Naive thymus-derived CD4-positive, alpha-beta T cell (primary cell): ENCODE measurements at places on chromosomes 5 and 9. TPM values are rescaled to one million over a fixed set of nuclear protein-coding genes. Genes with fewer than 3 reads are reported as not detected.

DNA sequence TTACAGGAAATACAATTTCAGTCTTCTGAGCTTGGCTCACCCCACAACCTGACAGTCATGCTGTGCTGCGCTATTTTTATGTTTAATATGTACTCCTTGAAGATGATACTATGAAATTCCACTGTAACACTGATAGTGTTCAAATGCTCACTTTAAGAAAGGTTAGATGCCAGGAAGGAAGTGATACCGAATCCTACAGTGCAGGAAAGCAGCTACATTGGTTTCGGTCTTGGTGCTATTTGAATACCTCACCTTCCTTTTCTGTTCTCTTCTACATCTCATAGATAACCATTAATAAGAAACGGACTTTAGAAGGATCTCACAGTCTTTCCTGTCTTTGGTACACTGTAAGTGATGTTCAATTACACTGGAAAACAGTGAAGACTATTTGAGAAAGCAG, 117.6 kb downstream of the SEMA5A start:
- no peak for DNase-seq
- H3K27ac ChIP-seq, result no peak overlapping the region
- no peaks in the 10 kb centered on the region for H3K36me3 ChIP-seq
- no peak overlapping the region for H3K4me3 ChIP-seq
- no peaks in the 10 kb centered on the region for H3K4me1 ChIP-seq

DNA sequence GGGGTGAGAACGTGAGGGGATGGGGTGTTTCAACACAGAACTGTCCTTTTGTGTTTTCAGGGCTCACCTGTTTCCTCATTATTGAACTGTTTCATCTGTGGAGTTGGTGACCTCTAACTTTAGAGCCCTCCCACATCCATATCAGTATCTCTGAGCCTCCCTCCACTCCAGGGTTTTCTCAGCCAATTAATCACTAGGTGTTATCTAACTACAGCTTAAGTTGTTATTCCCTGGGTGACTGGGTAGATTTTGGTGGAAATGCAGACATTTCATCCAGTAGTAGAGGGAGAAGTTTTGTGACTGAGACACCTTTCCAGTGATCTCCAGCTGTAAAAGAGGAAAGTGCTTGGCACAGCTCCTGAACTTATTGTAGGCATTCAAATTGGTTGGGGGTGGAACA, 23.7 kb downstream of the PPP3R2 start:
- H3K4me1 ChIP-seq, result peaks cover 91% of the 10 kb centered on the region
- DNase-seq, result no peak
- H3K27ac ChIP-seq, result peak overlapping the region; percentile 68
- H3K4me3 ChIP-seq, result no peak overlapping the region
- no peaks in the 10 kb centered on the region for H3K27me3 ChIP-seq

GRCh38 chr5:72305194-72306142, 14.6 kb downstream of the MRPS27 start:
- no peaks in the 10 kb centered on the region for H3K27me3 ChIP-seq
- no peak for DNase-seq
- H3K4me3 ChIP-seq, result no peak overlapping the region

DNA sequence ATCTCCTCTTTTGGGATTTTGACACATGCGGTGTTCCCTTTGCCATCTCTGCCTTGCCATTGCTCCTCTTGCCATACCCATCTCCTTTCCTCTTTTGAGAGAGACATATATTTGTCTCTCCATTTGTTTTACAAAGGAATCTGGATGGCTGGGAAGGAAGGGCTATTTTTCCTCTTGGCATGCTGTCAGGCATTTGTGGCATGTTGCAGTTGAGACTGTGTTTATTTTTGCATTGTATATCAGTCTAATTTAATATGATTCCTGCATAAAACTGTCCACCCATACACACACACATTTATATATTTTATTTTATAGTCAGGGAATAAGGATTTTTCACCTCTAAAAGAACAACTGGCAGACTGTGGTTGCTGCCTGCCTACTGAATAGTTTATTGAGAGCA, 1105.8 kb upstream of the SEMA6A start:
- no peak overlapping the region for H3K27ac ChIP-seq
- H3K4me3 ChIP-seq, result no peak overlapping the region
- no peaks in the 10 kb centered on the region for H3K4me1 ChIP-seq
- H3K27me3 ChIP-seq, result no peaks in the 10 kb centered on the region

DNA sequence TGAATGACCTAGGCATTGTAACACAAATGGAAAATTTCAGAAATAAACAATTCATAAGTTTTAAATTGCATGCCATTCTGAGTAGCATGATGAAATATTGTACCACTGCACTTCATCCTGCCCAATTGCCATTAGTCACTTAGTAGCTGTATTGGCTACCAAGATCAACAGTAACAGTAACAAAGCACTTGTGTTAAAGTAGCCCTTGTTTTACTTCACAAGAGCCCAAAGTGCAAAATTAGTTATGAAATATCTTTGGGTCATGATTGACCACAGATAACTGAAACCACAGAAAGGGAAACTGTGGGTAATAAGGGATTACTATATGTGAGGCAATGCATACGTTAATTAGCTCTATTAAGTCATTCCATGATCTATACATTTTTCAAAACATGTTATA, 33.3 kb upstream of the RORB start:
- no peak for DNase-seq
- H3K27me3 ChIP-seq, result no peaks in the 10 kb centered on the region
- no peaks in the 10 kb centered on the region for H3K36me3 ChIP-seq
- H3K4me1 ChIP-seq, result no peaks in the 10 kb centered on the region

- H3K4me1 ChIP-seq, result peaks cover 10% of the 10 kb centered on the region
- H3K27ac ChIP-seq, result peak within 1 kb of the TSS; percentile 99
- H3K27me3 ChIP-seq, result no peaks in the 10 kb centered on the region
Observed at GRCh38 chr5:55994495-55994997, at the start of gene IL6ST. Gene IL6ST (minus strand): TSS chr5:55994963. CDS start chr5:55976278, 18,685 bp downstream.

- no peaks in the 10 kb centered on the region for H3K36me3 ChIP-seq
- no peaks in the 10 kb centered on the region for H3K4me1 ChIP-seq
- H3K27me3 ChIP-seq, result no peaks in the 10 kb centered on the region
- no peak overlapping the region for H3K27ac ChIP-seq
- no peak overlapping the region for H3K4me3 ChIP-seq
Observed at GRCh38 chr9:87441251-87441650, 56.4 kb upstream of the DAPK1 start.

JAKMIP2 gene
- 2.6 TPM for total RNA-seq
